NCI-H1105 treated with DMSO at 0.1 percent for 48 hours (cell line): ENCODE measurements at places on chromosomes 5 and 9.

GRCh38 chr5:174560861-174561260 lies 163.5 kb upstream of the MSX2 start:
- DNase-seq: no peak

DNA sequence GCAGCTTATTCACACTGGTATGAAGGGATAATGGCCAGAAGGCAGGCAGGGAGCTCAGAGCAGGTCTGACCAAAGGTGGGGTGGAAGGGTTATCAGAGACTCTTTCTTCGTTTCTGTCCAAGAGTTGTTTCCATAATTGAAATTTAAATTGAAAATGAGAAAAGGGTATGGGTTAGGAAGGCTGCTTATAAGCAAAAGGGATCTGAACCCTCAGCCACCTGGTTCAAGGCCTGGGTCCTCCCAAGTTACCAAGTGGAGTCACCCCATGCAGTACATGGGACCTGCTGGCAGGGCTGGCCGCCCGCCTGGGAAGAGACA lies 17.8 kb downstream of the EEIG1 start:
- no peak for DNase-seq

- DNase-seq: peak; percentile 94
These were observed 59.0 kb downstream of the MAP1B start for GRCh38 chr5:72166070-72166979.

DNA sequence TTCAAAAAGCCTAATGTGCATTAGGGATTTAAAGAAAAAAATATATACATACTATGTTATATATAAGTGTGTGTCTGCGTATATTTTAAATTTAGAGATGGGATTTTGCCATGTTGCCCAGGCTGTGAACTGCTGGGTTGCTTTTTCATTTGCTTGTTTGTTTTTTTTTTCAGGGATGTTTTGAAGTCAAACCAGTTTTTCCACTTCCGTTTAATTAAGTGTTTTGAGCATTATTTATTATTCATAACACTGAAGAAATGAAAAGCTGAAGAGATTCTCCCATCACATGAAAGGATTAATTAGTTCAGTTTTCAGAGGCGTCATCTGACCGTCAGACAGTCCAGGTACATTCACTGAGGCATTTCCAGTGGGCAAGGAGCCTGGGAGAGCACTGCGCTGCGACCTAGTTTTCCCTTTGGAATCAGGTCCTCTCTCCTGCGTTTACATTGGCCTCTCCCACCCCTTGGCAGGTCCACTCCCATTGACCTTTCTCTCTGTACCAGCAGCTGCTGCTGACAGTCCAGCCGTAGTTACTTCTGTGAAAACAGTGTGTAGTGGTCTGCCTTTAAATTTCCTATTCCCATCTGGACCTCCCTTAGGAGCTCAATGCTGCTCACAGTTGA lies 26.0 kb downstream of the ARRDC3 start:
- DNase-seq: no peak

DNA sequence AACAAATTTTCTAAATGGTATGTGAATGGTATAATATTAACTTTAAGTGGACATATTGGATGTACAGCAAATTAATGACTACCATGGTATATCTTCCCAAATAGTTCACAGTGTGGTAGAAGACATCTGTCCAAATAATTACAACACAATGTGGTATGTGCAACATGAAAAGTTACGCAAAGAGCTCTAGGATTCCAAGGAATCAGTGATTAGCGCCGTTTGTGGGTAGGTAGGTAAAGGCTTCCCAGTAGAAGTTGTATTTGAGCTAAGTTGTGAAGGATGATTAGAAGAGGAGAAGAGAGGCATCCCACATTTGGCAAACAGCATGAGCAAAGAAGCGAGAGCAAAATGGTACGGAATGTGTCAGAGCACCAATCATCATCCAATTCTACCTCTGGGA lies 14.3 kb upstream of the KLF9 start:
- DNase-seq: no peak

GRCh38 chr5:128579093-128579492 lies 41.0 kb upstream of the FBN2 start:
- no peak for DNase-seq

- no peak for DNase-seq
These were observed 33.3 kb downstream of the RASEF start for GRCh38 chr9:83029531-83030137.

DNA sequence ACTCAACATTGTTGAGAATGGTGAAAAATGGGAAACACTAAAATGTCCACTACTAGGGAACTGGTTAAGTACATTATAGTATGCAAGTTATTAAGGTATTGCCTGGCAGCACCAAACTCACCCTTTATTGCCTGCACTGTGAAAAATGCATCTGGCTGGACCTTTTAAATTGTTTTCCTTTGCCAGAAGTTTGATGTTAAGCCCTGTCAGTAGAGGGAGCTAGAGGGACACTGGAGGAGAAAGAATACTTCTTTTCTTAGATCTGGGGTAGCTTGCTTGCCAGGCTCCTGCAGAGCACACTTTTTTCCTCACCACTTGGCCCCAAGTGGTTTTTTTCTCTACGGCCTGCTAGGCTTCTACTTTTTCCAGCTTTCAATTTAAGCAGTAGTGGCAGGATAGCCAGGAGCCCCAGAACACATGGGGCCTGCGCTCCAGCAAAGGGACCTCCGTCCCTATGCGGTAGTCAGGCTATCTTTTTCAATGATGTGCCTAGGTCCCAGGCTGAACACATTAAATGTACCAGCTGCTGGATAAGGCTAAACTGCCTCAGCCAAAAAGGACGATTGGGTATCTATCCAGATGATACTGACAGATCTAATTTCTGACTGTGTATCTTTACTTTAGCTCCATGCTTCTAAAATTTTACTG lies 8.0 kb upstream of the HABP4 start:
- peak; percentile 13 for DNase-seq

DNA sequence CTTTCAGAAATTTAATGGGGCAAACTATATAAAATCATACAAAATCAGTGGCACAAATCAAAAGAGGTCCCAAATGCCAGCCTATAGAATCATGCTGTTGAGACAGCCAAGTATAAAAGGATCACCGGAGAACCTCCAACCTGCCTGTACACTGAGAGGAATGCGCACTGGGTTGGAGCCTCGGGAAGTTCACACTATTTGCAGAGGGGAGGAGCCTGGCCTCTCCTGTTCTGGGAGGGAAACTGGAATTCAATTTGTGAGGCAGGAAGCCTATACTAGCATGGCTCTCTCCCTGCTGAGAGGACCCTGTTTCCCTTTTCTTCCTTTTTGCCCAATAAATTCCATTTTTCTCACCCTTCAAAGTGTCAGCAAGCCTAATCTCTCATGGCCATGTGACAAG lies 406.0 kb downstream of the HINT1 start:
- no peak for DNase-seq

GRCh38 chr5:15717001-15717400 lies 217.0 kb downstream of the FBXL7 start:
- no peak for DNase-seq

- DNase-seq: no peak
These were observed 74.7 kb upstream of the ELL2 start for GRCh38 chr5:96036301-96036700.

GRCh38 chr9:84374516-84374915 lies 34.0 kb upstream of the SLC28A3 start:
- no peak for DNase-seq

- no peak for DNase-seq
These were observed 19.9 kb downstream of the NEURL1B start for GRCh38 chr5:172660974-172661373.

GRCh38 chr9:27487927-27488326 lies 36.2 kb upstream of the IFNK start:
- no peak for DNase-seq

DNA sequence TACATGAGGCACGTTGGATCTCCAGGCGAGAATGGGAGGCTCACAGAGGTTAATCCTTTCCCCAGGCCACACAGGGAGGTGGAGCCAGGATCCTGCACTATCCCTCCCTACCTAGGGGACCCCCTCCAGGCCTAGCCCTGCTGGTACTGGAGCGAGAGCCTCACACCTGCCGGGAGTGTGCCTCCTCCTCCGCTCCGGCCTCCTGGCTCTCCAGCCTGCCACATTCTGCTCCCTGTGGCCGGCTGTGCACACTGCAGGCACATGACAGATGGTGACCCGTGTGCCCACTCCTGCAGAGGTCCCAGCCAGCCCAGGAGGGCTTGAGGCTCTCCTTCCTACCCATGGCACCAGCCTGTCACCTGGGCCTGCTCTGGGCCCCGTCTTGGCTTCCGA lies 93.4 kb downstream of the RXRA start:
- DNase-seq: no peak

DNA sequence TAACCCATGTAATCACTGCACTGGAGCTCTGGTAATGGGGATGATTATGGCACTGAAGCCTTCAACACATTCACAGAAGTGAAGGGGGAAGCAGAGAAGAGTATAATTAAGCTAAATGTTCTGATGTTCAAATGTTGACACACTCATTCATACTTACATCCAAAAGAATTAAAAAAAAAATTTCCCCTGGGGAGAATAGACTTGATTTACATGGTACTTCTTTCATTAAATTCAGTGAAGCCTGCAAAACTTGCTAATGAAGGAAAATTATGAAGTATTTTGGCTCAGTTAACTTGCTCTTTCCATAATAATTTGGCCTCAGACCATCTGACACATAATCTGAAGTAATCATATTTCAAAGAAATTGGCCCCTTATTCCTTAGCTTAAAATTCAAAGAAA lies 428.8 kb downstream of the SH3GL2 start:
- DNase-seq: peak; percentile 83

- no peak for DNase-seq
These were observed 43.7 kb upstream of the ANGPTL2 start for GRCh38 chr9:127166111-127166510.

DNA sequence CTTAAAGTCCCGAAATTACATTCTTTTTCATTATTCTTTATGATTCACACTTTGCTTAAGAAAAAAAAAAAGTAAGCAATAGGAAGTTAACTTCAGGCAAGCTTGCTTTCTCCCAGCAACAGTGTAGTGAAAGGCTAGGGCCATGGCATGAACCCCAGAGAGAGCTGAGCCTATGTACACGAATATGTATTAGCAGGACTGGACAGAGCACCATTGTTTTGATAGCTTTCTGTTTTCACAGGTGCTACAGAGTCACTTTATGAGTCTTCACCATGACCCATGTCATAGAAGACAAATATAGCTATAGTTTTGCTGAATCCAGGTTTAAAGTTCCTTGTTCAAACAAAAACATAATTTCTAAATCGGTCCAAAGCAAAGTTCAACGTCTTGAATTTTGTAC lies 199.2 kb downstream of the ADAMTSL1 start:
- no peak for DNase-seq

- no peak for DNase-seq
These were observed 60.2 kb downstream of the PPARGC1B start for GRCh38 chr5:149790276-149790675.

DNA sequence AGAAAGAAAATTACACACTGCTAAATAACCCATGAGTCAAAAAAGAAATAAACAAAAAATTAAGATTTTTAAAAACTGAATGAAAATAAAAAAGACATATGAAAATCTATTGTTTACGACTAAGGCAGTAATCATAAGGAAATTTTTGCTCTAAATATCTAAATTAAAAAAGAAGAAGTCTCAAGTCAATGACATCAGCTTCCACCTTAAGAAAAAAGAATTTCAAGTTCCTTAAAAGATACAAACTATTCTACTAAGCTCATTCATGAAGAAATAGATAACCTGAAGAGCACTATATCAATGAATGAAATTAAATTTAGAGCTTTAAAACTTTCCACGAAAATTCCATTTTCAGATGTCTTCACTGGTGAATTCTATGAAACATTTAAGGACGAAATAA lies 15.7 kb upstream of the STARD4 start:
- no peak for DNase-seq

- no peak for DNase-seq
These were observed 16.7 kb upstream of the SCGB3A1 start for GRCh38 chr5:180607861-180608571.

DNA sequence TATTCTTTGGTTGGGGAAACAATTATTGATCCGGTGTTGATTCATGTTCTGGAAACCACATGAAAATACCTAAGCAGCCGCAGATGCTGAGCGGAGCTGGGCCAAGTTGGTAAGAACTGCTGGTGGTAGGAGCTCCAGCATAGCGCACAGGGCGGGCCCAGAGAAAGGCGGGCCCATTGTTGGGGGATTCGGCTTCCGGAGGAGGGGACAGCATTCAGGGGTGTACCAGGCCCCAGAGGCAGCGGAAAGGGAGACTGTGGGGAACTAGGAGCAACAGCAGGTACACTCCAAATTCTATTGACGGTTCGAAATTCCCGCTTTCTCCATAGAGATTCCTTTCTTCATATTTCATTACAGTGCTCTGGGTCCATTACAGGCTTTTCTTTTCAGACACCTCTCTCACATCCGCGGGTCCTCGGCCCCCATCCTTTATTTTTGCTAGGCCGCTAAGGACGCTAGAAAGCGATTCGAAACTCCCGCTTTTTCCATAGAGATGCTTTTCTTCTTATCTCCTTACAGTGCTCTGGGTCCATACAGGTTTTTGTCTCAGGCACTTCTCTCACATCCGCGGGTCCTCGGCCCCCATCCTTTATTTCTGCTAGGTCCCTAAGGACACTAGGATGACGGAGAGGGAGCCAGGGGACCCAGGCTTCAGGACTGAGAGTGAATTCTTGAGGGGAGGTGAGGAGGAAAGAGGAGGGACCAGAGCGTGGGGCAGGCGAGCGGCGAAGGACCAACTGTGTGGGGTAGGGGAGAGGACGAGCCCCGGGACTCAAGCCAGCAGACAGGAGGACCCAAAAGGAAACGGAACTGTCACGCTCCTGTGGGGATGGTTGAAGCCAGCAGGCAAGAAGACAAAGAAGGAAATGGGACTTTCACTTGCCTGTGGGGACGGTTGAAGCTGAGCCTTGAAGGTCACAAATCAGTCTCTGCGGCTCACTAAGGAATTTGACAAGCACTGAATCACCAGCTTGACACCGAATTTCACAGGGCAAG lies at the start of gene CCDC152:
Gene CCDC152, plus strand, starts transcription at position 213 of the 996 bp plus-strand sequence. CDS start 2,304 bp downstream, outside the sequence.
- no peak for DNase-seq

DNA sequence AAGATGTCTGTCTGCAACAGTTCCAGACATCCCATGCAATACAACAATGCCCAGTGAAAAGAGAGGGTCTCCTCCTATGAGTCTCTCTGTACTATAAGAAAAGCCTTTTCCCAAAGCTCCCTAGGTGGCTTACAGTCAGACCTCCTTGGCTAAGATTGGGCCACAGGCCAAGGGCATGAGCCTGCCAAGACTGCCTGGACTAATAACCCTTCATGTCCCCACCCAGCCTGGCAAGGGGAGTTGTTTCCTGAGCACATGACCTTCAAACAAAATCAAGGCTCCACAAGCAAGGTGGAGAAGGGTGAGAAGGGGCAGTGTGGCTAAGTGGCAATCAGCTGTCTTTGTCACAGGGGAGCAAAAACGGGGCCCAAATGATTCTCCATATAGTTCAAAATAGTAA lies 75.6 kb upstream of the ZSWIM6 start:
- peak; percentile 3 for DNase-seq

DNA sequence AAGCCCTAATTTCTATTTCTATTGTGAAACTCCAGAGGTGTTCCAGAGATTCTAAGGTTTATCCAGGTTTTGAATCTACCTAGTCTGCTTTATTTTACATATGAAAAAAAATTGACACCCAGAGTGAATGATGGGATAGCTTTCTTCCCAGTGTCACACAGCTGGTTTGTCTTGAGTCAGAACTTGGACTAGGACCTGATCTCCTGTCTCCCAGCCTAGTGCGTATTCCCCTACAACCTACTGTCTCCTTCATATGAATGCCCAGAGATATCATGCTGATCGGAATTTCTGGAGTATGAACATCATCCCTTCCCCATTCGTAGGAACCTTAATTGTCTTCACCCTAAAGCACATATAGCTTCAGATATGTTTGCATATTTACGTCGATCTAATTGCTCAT lies 524.2 kb downstream of the SPATA31D1 start:
- no peak for DNase-seq
